Right ventricle myocardium superior (tissue), 1 donor: ENCODE measurements at places on chromosomes 7 and 10. TPM values are rescaled to one million over a fixed set of nuclear protein-coding genes. Genes with fewer than 3 reads are reported as not detected.
A peak's percentile ranks its signal among the peaks of the same experiment; 100 is the strongest.

DNA sequence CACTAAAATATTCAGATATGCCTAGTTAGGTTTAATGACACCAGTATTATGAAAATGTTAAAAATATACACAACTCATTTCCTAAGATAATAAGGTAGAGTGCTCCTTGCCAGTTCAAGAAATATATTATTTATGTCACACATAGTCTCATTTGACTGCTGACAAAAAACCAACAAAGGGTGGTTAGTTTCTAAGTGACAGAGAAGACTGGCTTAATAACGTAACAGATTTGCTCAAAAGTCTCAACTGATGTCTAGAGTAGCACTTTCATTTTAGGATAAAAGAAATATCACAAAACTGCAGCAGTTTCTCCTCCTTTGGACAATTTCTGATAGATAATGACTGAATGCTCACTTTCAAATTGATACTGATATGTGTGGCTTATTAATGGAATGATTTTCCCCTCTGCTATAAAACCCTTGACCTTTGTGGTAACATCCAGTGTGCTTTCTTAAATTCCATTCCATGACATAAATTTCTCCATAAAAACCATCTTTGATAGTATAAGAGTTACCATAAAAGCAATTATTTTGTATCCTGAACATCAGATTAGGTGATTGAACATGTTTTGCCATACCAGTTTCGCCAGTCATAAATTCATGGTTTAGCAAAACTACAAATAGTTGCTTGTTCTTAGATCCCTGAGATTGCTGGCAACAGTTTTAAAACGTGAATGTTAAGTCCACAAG, 94.2 kb downstream of the NRBF2 start:
- no peak for DNase-seq

The PMS2 gene
- 5.2 TPM for total RNA-seq

DNA sequence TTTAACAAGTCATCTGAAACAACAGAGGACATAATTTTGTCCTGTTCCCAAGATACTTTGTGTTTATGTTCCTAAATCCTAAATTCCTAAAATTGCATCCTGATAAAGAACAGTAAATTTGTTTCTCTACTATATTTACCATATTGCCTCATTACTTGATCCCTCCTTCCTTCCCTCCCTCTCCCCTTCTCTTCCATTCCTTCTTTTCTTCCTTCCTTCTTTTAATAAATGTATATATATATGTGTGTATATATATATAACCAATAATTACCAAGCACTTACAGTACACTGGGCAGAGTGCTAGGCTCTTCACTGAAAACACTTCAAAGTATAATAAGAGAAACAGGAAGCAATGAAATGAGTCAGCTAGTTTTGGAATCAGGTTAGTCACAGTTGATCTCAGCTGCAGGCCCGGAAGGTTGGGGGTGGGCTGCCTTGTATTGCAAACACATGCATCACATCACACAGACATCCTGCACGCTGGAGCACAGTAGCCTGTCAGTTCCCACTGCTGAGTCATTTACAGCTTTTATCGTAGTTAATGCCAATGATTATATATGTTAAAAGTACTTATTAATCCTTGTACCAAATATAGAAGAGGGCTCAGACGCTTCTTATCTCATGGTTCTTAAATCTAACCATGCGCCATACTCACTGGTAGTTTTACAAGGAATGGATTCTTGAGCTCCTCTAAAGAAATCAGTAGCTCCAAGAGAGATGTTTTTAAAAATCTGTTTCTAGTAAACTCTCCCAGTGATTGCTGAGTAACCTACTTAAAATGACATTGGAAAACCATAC, 551.7 kb downstream of the GRM8 start:
- no peak for DNase-seq

The NMT2 gene
- total RNA-seq = 14.6 TPM

GRCh38 chr10:102775935-102776669, 32.4 kb downstream of the WBP1L start:
- peak; percentile 88 for DNase-seq

The CALCR gene
- total RNA-seq = 0.05 TPM
